ENCODE measurements at places on chromosomes 1 and 21.
A peak's percentile ranks its signal among the peaks of the same experiment; 100 is the strongest.

DNA sequence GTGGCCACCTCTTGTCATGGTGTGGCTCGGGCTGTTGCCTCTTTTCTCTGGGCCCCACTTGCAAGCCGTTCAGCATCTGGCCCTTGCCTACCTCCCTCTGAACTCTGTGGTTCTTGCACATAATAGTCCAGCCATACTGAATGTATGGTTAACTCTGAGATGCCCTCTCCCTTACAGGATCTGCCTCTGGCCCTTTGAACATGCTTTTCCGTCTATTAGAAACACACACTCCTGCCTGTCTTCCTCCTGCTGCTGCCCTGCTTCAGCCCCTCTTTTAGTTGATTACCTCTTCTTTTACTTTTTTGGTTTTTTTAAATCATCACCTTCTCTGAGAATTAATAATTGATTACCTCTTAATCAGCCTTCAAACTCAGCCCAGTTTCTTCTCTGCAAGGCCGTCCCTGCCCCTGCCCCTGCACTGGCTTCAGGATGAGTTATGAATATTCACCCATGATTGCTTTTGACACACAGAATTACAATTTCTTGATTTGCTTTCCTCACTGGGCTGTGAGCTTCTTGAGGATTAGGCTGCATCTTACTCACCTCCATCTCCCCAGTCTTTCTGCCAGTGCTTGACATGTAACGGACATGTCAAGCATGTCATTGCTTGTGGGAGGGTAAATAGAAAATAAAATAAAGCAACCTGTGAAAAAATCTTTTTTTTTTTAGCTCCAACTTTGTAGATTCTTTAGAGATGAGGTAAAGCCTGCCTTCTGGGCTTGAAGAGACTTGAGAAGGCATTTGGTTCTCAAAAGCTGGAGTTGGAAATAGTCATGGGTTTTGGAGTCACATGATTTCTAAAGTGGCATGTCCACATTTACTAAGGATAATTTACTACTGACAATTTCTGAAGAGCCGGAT is 158.3 kb downstream of the PLXNA2 start:
- peak; percentile 44 for DNase-seq

GRCh38 chr1:208230668-208231529 is 13.3 kb downstream of the PLXNA2 start:
- DNase-seq, result no peak

GRCh38 chr21:35644523-35644922 is 415.8 kb downstream of the SETD4 start:
- DNase-seq, result no peak

DNA sequence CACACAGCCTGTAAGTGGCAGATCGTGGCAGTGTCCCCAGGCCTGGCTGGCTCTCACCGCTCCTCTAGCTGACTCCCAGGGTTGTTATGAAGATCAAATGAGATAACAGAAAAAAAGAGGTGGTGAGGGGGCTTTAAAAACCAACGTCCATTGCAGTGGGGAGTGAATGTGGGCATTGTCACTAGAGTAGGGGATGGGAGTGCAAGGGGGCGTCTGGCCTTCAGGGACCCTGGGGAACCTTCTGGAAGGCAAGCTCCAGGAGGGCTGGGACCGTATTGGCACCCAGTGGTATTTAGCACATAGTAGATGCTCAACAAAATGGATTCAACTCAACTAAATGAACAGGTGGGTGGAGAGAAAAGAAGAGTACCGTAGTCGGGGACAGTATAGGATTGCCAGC is 3.4 kb downstream of the PLA2G2D start:
- DNase-seq, result no peak

DNA sequence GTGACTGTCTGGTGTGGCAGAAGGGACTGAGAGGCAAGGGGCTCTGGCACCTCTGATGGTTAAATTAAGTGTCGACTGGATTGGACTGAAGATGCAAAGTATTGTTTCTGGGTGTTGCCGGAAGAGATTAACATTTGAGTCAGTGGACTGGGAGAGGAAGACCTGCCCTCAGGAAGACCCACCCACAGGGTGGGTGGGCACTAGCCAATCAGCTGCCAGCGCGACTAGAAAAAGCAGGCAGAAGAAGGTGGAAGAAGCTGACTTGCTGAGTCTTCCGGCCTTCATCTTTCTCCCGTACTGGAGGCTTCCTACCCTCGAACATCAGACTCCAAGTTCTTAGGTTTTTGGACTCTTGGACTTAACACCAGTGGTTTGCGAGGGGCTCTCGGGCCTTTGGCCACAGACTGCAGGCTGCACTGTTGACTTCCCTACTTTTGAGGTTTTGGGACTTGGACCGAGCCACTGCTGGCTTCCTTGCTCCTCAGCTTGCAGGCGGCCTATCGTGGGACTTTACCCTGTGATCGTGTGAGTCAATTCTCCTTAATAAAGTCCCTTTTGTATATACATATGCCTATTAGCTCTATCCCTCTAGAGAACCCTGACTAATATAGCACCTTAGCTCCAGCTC is 79.6 kb downstream of the KAZN start:
- DNase-seq, result no peak

DNA sequence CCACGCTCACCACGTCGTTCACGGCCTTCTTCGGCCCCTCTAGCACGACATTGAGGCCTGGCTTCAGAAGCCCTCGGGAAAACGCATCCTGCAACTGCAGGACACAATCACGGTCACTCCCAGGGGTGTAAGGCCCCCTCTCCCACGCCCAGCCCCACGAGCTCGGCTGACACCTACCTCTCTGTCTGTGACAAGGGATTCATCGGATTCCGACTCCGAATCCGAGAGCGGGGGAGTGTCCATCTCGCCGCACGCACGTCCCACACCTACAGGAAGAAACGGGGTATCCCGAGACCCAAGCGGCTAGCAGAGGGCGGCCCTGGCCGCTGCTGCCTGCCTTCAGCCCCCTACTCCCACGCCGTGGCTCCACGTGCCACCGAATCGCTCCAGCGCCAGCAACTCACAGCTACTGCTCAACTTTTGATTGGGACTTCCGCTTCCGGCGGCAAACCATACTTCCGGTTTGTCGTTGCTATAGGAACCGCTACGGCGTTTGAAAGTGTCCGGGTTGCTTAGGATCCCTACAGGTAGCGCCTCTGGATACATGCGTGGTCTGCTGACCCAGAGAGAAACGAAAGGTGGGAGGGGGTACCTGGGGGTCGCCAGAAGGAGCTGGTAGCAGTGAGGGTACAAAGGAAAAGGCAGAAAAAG is at the start of the genes CFAP57 and EBNA1BP2:
Gene CFAP57 (plus strand): TSS at position 455 of the 651 bp plus-strand sequence. CDS start 424 bp downstream, outside the sequence.
Gene EBNA1BP2 (minus strand): TSS at position 415 of the 651 bp plus-strand sequence. CDS start 172 bp downstream, at position 243.
- DNase-seq, result peak; percentile 94

DNA sequence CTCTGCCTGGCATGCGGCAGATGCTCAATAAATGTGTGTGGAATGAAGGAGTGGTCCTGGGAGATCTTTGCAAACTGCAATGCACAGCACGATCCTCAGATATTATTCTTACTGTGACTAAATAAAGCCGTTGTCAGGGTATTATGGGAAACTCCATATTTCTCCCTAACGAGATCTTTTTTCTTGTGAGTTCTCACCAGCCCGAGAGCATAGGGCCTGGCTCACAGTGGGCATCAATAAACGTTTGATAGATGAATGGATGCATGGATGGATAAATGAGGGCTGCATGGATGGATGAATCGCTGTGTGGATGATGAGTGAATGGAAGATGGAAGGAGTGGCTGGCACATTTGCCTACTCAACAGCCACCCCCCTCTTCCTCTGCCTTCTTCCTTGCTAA is 69.6 kb downstream of the SDC3 start:
- no peak for DNase-seq

DNA sequence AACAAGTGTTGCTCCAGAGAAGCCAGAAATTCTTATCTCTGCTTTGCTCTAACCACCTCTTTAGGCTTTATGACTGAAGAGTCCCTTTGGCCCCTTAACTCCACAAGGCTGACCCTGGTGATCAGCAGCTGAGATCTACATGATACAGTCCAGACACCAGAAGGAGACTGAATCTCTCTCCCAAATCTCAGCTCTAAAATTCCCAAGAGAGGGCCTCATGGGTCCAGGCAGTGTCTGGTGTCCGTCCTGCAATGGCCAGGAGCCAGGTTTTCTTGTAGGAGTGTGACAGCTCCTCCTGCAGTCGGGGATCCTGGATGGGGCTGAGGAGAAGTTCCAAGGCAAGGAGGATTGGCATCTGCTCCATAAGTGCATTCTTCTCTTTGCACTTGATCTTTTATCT is 35.3 kb downstream of the L1TD1 start:
- peak; percentile 8 for DNase-seq

- no peak for DNase-seq
Observed at GRCh38 chr1:107145637-107146036, 4.8 kb downstream of the NTNG1 start.

DNA sequence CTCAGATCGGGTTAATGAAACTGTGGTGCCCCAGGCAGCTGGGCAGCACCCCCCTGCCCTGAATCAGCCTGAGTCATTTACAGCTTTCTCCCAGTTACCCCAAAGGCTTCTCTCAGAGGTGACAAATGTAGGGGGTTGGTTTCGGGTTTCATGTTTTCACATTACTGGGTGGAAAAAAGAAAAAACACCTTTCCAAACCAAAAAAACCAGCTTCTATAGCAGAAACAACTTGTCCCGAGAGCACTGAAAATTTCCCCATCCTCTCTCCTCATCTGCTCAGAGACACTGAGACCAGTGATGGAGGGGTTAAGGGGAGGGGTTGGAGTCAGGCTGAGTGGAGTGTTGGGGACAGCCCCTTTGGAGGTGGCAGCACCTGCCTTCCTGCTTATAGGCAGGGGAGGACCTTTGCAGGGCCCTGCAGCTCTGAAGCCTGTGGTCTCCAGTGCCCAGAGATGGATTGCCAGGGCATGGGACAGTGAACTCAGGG is 15.6 kb downstream of the UTP11 start:
- peak; percentile 48 for DNase-seq

DNA sequence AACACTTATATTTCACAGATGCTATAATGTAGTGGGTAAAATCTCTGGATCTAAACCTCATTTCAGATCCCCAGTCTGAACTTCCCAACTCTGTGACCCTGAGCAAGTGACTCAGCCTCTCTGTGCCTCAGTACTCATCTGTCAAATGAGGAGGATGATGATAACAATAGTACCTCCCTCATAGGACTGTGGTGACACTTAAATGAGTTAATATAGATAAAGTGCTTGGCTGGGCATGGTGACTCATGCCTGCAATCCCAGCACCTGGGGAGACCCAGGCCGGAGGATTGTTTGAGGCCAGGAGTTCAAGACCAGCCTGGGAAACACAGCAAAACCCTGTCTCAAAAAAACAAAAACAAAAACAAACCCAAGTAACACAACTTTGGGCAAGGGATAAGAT is 4.7 kb upstream of the ECE1 start:
- peak; percentile 38 for DNase-seq

DNA sequence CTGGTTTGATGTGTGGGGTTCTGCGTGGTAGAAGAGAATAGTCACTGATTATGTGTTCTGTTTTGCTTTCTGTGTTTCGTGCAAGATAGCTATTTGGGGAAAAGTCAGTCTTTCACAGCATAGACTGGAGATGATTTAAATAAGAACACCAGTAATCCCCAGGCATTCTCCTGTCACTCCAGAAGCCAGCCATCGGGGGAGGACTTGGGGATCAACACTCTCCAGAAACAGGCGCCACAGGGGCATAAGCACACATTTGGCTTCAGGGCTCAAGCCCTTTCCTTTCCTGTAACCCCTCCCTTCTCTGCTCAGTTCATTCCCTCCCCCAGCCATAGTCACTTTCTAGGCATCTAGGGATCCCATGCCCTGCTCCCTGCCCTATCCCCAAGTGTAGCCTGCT is 97.3 kb upstream of the BEND5 start:
- no peak for DNase-seq

- DNase-seq, result no peak
Observed at GRCh38 chr1:168054117-168054516, 82.6 kb downstream of the GPR161 start.

DNA sequence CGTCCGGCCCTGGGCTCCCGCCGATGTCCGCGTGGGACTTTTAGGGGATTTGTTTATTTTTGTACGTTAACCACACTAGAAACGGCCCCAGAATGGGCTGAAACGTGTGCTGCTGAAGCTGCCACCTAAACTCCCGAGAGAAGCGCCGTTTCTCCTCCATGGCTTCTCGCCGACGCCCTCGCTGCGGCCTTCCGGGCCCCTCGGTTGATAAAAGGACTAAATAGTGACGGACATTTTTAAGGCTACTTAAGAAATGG is 678 bp upstream of the PTTG1IP start:
- DNase-seq, result no peak

DNA sequence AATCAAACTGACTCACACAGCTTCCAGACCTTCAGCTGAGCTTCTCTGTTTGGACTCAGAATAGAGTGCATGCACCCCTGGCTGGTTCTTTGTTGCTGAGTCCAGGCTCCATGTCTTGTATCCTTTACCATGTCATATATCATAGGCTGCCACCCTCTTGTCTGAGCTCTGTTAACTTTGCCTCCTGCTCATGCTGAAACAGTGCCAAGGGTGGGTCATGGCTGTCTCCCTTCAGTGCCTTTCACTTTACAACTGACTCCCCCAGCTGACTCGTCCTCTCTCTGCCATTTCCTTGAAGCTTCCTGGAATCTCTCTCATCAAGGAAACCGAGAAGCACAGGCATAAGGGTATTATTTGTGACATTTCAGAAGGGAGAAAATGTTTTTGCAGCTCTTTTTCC is 885.3 kb downstream of the TTLL7 start:
- peak; percentile 7 for DNase-seq

DNA sequence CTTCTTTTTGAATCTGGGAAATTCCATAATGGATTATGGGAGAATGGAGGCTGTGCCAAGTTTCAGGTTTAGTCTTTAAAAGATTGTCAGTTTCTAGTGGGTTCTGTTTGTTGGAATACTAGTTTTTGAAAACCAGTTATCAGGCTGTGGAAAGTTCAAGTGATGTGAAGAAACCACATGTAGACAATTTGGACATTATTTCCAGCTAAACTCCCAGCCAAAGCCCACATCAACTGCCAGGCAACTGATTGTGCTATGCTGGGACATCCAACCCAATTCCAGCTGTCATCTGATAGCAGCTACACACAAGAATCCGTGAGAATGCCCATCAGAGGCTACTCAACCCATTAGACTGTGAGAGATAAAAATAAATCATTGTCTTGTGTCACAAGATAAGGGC is 546.1 kb upstream of the ADAMTS5 start:
- no peak for DNase-seq

GRCh38 chr1:244154872-244155531 is 103.9 kb downstream of the ZBTB18 start:
- DNase-seq, result no peak

DNA sequence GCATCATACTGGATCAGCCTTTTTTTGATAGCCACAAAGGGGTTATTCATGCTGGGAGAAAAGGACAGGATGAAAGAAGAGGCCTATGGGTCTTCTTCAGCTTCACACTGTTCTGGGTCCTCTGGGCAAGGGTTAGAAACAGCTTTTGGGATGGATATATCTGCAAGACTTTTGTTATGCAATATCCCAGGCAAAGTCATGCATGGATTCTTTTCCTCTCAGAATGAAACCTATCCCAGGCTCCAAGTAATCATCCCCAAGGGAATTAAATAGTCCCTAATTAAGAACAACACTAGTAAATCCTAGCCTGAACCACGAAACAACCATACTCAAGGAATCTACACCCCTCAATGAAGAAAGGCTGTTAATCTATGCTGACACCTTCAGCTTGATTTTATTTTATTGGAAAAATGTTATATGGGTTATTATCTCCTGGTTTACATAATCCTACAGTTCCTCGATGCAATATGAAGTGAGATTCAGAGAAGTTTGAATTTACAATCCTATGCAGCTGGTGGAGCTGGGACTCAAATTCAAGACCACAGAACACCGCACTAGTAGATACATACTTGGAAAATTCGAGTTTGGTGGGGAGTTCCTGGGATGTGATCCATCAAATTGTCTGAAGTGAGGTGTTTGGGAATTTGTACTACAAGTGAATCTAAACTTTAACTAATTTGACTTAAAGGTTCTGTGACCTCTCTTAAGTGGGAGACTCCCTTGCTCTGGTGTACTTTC is 338.6 kb downstream of the TBX15 start:
- no peak for DNase-seq
